Endodermal cell (in vitro differentiated cells): ENCODE measurements at places on chromosomes 3 and 15. TPM values are rescaled to one million over a fixed set of nuclear protein-coding genes. Genes with fewer than 3 reads are reported as not detected.

The ZBTB20 gene
- total RNA-seq = 1.3 and 1.6 TPM in 2 replicates

The ST3GAL6 gene
- total RNA-seq = 7.3 and 9.9 TPM in 2 replicates

The IQCH gene
- total RNA-seq = 7.5 to 12.8 TPM (median 11.3 TPM) in 3 replicates

The SEMA6D gene
- 44.8 and 48.7 TPM in 2 replicates for total RNA-seq

The GPR27 gene
- 4.4 to 7.4 TPM (median 6.5 TPM) in 3 replicates for total RNA-seq

- peak; percentile 77 for DNase-seq
These were observed 304.4 kb downstream of the DOCK3 start for GRCh38 chr3:50978991-50979667.

DNA sequence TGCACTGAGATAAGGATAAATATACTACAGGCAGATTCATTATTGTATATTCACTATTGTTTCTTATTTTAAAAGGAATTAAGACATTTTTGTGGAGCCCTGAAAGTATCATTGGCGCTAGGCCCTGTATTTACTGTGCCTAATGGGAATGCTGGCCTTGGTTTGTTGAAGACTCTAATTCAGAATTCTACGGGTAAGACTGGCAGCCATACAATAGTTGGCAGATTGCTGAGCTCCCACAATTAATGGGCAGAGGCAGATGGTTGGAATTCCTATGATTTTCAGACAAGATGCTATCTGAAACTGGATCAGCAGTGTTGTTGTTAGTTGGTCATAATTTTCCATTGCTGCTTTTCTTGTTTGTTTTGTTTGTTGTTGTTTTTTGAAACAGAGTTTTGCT is 14.7 kb downstream of the PGBD4 start:
- no peak for DNase-seq

DNA sequence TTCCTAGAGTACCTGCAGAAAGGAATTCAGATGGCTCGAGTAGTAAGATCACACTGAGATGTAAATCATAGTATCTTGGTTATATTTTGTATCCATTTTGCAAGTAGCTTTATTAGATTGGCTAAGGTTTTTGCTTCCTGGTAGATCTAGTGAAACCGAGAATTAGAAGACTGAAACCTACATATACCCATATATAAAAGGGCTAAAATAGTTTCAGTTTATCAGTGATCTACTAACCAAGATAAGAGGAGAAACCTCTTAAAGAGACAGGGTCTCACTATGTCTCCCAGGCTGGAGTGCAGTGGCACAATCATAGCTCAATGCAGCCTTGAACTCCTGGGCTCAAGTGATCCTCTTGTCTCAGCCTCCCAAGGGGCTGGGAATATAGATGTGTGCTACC is 135.3 kb downstream of the PCCB start:
- no peak for DNase-seq

DNA sequence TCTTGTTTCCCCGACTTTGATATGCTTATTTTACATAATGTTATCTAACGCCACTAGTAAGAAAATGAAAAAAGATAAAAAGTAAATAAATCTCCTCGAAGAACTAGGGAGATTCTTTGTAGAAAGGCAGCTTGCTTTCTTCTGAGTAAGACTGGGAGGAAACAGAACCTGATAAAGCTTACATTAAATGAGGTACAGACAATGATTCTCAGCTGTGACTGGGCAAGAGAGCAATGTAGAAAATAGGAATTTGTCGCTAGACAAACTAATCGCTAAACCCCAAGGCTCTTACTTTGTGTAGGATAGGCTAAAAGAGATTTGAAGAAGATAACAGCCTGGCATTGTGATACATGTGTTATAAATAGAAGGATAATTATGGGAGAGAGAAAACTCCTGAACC is 919.0 kb upstream of the ALCAM start:
- DNase-seq = no peak

DNA sequence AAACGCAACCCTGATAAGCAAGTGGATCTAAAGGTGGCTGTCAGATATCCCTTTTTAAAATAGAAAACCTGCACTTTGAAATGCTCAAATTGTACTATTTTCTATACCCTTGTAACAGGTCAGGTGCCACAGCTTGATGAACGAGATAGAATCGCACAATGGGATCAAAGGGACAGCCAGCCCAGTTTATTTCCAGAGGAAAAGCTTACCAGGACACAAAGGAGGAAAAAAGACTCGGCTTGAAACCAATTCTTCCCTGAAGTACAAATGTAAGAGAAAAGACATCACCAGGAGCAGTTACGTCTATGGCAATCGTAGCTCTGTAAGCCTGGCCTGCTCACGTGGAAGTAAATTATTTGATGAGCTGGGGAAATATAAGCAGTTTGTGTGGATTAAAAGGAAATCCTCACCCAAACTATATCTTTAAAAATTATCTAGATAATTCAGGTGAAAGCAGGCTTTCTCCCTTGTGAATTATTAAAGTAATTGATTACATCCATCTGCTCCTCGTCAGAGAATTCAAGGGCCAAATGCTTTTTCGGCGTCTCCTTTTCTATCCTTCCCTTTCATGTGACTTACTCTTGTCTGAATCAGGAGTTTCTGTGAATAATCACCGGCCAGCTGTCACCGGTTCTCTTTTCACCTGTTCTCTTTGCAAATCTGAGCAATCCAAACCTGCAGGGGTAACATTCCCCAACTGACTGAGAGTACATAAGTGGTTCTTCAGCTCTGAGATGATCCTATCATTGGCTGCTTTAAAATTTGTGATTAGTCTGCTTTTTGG is 339.2 kb upstream of the ONECUT1 start:
- DNase-seq = no peak

DNA sequence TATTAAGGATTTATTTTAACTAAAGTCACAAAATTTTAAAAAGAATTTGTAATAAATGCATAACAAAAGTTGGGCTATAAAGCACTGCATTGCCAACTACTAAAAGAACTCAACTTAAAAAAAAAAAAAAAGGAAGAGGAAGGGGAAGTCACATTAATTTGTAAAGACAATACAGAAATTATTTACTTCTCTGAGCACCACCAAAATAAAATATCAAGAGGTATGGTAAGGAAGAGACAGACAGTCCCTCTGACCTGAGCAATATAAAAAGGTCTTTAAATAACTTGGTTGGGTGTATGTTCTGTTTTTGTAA is 83.5 kb downstream of the UACA start:
- DNase-seq = no peak

- no peak for DNase-seq
These were observed 328.5 kb upstream of the PPP2R3A start for GRCh38 chr3:135637013-135637412.

GRCh38 chr3:183484431-183485075 is 56.1 kb upstream of the MCF2L2 start:
- peak; percentile 35 for DNase-seq

DNA sequence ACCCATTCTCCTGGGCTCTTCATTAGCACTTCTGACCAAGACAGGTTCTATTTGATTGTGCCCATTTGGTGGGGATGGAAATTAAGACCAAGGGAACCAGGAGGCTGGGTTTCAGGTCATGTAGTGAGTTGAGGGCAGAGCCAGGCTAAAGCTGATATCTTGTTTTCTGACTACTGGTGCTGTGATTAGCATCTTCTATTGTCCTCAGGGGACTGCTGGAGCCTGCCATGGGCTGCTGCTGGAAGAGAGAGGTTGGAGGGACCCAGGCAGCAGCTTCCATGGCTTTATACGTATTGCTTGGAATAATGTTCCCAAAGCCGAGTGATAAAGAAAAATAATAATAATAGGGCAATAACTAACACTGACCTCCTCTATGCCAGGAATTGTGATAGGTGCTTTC is 211.4 kb upstream of the ROPN1 start:
- no peak for DNase-seq

GRCh38 chr3:133948996-133949395 is 53.3 kb upstream of the RAB6B start:
- DNase-seq = no peak

DNA sequence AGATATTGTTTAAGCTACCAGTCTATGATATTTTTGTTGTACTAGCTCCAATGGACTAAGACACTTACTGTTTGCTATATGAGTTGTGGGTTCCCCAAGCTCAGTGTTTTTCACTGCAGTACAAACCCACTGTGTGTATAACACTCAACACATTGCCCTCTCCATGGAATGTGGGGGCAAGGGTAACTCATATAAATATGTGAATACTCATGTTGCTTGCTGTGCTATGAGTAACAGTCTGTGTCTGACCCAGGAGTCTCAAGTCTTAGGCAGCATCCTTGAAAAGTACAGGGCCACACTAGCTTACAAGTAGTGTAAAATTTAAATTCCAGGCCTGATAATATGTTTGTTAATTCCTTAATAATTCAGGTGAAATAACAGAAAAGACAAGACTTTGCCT is 22.5 kb upstream of the CNTN3 start:
- no peak for DNase-seq

DNA sequence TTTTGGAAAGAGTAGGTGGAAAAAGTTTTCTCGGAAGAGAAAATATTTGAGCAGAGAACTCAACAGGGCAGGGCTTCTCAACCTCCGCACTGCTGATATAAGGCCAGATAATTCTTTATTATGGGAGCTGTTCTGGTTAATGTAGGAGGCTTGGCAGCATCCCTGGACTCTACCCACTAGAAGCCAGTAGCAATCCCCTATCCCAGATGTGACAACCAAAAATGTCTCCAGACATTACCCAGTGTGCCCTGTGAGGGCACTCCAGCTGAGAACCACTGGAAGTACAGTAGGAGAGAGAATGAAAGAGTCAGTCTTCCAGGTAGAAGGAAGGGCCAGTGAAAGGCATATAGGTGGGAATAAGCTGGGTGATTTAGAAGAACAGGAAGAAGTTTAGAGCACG is 647.8 kb upstream of the ADAMTS9 start:
- DNase-seq = no peak
